ENCODE measurements at places on chromosomes 1 and 21. TPM values are rescaled to one million over a fixed set of nuclear protein-coding genes. Genes with fewer than 3 reads are reported as not detected.

DNA sequence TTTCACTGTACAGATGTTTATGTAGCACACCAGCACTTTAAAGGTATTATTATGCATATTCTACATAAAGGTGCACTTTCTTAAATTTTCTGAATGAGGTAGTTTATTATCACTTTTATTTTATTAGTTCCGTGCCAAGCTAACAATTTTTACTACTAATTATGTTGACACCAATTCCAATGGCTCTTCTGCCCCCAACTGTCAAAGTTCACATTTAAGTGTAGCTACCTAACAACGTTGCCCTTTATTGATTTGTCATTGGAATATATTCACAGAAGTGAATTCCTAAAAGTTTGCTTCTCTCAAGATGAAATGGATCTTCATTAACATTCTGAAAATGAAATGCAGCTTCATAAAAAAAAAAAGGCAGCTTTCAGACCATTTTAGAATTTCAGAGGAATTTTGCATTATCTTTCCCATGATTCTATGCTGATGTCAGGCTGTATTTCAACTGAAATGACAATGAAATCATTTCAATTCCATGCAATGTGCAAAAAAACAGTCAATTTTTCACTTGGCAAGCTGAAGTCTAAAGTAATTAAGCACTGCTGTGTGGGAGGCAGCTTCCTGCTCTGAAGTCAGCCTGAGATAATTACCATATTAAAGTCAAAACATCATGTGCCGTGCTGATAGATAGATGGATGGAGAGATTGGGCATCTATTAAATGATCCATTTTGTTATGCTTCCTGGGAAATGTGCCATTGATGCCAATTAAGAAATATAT, 229.2 kb downstream of the TTLL7 start:
- no peak for DNase-seq
- no peak overlapping the region for H3K4me3 ChIP-seq
- no peaks in the 10 kb centered on the region for H3K36me3 ChIP-seq
- H3K4me1 ChIP-seq, result peaks cover 26% of the 10 kb centered on the region

DNA sequence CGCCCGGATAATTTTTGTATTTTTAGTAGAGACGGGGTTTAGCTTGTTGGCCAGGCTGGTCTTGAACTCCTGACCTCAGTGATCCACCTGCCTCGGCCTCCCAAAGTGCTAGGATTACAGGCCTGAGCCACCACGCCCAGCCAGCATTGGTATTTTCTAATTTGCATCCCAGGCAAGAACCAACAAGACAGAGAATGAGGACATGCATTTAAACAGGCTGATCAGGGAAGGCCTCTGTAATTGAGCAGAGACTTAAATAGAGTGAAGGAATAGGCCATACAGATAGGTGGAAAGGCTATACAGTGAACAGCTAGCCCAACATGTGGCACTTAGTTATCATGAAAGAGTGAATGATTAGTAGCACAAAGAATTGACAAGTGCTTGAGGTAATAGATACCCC, 230.4 kb downstream of the SLC35F3 start:
- H3K4me1 ChIP-seq, result no peaks in the 10 kb centered on the region
- H3K4me3 ChIP-seq, result no peak overlapping the region
- peaks cover 41% of the 10 kb centered on the region for H3K27me3 ChIP-seq
- DNase-seq, result no peak
- H3K36me3 ChIP-seq, result no peaks in the 10 kb centered on the region

DNA sequence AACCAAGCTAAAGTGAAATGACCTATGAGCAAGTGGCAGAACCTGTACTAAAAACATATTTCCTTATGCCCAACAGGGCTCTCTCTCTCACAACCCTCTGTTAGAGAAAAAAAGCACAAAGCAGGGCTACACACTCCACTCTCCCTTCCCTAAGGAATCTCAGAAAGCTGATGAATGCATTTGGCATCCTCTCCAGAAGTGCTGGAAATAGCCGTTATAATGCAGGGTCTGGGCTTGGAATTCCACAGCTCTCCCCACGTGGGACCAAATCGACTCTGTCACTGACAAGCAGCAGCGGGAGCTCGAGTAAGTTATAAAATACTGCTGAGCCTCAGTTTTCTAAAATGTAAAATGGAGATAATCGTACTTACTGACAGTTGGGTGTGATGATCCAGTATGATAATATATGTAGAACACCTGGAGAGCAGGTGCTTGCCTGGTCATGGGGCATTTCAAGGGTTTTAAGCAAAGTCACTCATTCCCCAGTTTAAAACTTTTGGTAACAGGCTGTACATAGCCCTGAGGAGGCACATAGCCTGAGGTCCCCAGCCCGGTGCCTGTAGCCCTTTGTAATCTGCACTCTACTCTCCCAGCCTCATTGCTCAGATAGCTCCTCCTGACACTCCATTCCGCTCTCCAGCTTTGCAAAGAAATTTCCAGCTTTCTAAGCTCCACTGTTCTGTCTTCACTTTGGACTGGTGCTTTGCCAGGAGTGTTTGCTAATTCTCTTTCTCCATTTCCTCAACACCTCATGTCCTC, 175.6 kb upstream of the DAB1 start:
- H3K36me3 ChIP-seq, result no peaks in the 10 kb centered on the region
- no peak for DNase-seq
- peak overlapping the region; percentile 78 for H3K27ac ChIP-seq
- no peak overlapping the region for H3K4me3 ChIP-seq
- peaks cover 15% of the 10 kb centered on the region for H3K27me3 ChIP-seq
- H3K4me1 ChIP-seq, result peaks cover 22% of the 10 kb centered on the region

DNA sequence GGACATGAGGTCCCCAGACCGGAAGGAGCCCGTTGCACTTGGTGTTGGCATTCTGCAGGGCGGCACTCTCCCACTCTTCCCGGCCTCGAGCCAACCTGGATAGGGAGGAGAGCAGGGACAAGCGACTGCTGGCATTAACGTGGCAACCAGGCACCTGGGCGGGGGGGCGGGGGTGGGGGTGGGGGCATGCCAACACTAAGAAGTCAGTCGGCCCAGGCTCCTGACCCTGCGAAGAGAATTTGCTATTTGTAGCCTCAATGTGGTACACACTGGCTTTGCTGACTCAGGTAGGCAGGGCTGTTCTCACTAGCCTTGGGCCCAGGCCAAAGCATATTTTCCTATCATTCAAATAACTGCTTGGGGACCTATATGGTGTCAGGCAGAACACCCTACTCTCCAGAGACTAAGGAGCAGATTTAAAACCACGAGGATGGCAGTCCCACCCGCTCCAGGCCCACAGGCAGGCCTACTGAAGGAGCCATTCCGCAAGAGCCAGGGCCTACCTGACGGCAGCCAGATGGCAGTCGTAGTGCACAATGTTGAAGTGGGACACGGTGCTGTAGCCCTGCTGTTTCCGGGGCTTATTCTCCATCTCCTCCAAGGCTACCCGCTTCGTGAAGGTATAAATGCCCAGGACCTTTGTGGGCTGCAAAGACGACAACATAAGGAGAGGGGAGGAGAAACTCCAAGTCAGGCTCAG, 123.7 kb downstream of the UBR4 start:
- no peak overlapping the region for H3K4me3 ChIP-seq
- H3K27me3 ChIP-seq, result no peaks in the 10 kb centered on the region
- no peaks in the 10 kb centered on the region for H3K4me1 ChIP-seq
- H3K36me3 ChIP-seq, result peaks cover 43% of the 10 kb centered on the region
- H3K27ac ChIP-seq, result no peak overlapping the region

ALX3 gene
- total RNA-seq, result 132 TPM

RSPO1 gene
- total RNA-seq, result 0.51 TPM

KRTAP12-2 gene
- total RNA-seq, result not detected

DNA sequence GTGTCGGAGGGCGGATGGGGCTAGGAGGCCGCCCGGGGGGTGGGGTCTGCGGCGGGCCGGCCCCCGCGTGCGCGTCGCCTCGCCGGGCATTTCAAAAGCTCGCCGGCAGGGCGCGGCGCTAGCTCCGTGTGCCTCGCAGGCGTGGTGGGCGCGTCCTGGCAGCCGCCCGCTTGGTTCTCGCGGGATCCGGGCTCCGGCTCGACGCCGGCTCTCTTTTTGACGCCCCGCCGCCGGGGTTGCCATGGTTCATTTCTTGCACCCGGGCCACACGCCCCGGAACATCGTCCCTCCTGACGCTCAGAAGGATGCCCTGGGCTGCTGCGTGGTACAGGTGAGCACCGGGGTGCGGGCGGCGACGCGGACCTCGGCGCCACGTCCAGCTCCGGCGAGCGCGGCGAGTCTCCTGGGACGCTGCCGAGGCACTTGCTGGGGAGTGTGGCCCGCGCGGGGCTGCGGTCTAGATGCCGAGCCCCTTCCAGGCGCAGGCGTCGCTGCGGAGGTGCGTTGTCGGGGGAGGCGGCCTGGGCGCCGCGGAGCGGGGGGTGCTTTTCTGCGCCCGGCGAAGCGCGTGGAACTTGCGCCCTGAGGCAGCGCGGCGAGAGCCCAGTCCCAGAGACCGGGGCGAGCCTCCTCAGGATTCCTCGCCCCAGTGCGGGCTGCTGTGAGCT, at the start of gene ZYG11A:
Gene ZYG11A (plus strand): TSS at position 118 of the 668 bp plus-strand sequence. CDS start 124 bp downstream, at position 242.
- peaks cover 46% of the 10 kb centered on the region for H3K27me3 ChIP-seq
- H3K36me3 ChIP-seq, result no peaks in the 10 kb centered on the region
- H3K4me1 ChIP-seq, result peaks cover 2% of the 10 kb centered on the region
- DNase-seq, result peak; percentile 63
- H3K4me3 ChIP-seq, result peak within 1 kb of the TSS; percentile 55
- H3K27ac ChIP-seq, result no peak within 1 kb of the TSS

- H3K4me1 ChIP-seq, result no peaks in the 10 kb centered on the region
- peaks cover 11% of the 10 kb centered on the region for H3K27me3 ChIP-seq
- no peaks in the 10 kb centered on the region for H3K36me3 ChIP-seq
Measured at GRCh38 chr1:118866330-118866729, 121.8 kb downstream of the TBX15 start.

- H3K4me1 ChIP-seq, result peaks cover 9% of the 10 kb centered on the region
- H3K4me3 ChIP-seq, result no peak overlapping the region
- no peak overlapping the region for H3K27ac ChIP-seq
- H3K27me3 ChIP-seq, result peaks cover 2% of the 10 kb centered on the region
- peaks cover 5% of the 10 kb centered on the region for H3K36me3 ChIP-seq
Measured at GRCh38 chr1:210685295-210685650, 356.6 kb downstream of the HHAT start.

GRCh38 chr1:185328255-185328654, 11.2 kb upstream of the IVNS1ABP start:
- H3K27ac ChIP-seq, result no peak overlapping the region
- H3K27me3 ChIP-seq, result no peaks in the 10 kb centered on the region
- no peak overlapping the region for H3K4me3 ChIP-seq
- no peak for DNase-seq
- H3K4me1 ChIP-seq, result no peaks in the 10 kb centered on the region
- H3K36me3 ChIP-seq, result no peaks in the 10 kb centered on the region

- H3K27ac ChIP-seq, result peak overlapping the region; percentile 11
- H3K4me1 ChIP-seq, result peaks cover 33% of the 10 kb centered on the region
- no peak for DNase-seq
- H3K27me3 ChIP-seq, result no peaks in the 10 kb centered on the region
- no peak overlapping the region for H3K4me3 ChIP-seq
Measured at GRCh38 chr1:192824511-192824910, 15.7 kb downstream of the RGS2 start.

OR2M3 gene
- total RNA-seq, result not detected

- no peak for DNase-seq
- H3K36me3 ChIP-seq, result no peaks in the 10 kb centered on the region
- peaks cover 26% of the 10 kb centered on the region for H3K27me3 ChIP-seq
- H3K4me3 ChIP-seq, result no peak overlapping the region
- no peaks in the 10 kb centered on the region for H3K4me1 ChIP-seq
- no peak overlapping the region for H3K27ac ChIP-seq
Measured at GRCh38 chr21:36487641-36488307, 7.9 kb upstream of the CLDN14 start.

TIE1 gene
- 1.7 TPM for total RNA-seq

IQCC gene
- total RNA-seq, result 3.8 TPM

HMCN1 gene
- total RNA-seq, result 46.4 TPM

DNA sequence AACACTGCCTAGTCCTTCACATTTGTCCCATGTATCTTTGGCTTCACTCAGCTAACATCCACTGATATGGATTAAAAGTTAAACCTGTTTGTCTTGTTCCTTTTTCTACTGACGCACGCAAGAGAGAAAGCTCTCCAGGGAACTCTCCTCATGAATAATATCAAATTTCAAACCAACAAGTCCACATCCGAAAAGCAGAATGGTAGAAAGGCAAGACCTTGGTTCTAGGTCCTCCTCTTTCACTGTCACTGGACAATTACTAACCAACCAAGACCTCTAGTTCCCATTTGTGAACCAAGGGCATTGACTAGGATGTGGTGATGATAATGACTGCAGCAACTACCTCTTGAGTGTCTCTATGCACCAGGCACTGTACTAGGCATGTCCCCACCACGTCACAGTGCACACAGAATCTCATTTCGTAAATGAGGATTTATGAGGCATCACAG, 8.4 kb downstream of the PLPP3 start:
- H3K36me3 ChIP-seq, result no peaks in the 10 kb centered on the region
- no peaks in the 10 kb centered on the region for H3K27me3 ChIP-seq
- peaks cover 73% of the 10 kb centered on the region for H3K4me1 ChIP-seq
- peak overlapping the region; percentile 60 for H3K27ac ChIP-seq
- no peak for DNase-seq
- H3K4me3 ChIP-seq, result no peak overlapping the region

FCGR2B gene
- total RNA-seq, result not detected

DNA sequence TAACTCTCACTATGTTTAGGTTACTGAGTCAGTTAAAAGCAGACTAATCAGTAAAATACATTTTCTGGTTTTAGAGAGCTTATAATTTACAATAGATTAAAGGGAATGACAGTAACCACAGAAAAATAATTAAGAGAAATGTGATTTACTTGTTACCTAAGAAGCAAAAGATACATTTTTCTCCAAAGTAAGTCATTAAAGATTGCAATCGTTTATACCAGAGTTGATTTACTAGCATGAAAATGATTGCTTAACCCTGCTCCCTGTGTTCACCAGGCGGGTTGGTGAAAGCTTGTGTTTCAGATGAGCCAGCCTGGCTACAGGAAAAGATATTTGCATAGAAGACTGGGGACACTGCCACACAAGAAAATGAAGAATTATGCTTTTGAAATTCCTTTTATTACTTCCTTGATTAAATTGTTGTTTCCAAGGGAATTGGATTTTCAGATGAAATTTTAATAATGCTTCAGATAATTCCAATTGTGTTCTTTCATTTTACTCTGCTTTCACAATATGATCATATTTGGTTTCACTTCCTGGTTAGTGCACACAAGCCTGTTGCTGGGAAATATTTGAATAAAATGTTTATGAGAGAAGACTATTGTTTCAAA, 27.9 kb downstream of the LRRC8B start:
- peaks cover 2% of the 10 kb centered on the region for H3K27me3 ChIP-seq
- peak overlapping the region; percentile 94 for H3K27ac ChIP-seq
- H3K36me3 ChIP-seq, result no peaks in the 10 kb centered on the region
- DNase-seq, result no peak
- H3K4me3 ChIP-seq, result peak overlapping the region; percentile 15

Measured in mesothelial cell of epicardium (in vitro differentiated cells).